Left cardiac atrium (tissue), 4 donors: ENCODE measurements at places on chromosomes 16 and 17. TPM values are rescaled to one million over a fixed set of nuclear protein-coding genes. Genes with fewer than 3 reads are reported as not detected.

DNA sequence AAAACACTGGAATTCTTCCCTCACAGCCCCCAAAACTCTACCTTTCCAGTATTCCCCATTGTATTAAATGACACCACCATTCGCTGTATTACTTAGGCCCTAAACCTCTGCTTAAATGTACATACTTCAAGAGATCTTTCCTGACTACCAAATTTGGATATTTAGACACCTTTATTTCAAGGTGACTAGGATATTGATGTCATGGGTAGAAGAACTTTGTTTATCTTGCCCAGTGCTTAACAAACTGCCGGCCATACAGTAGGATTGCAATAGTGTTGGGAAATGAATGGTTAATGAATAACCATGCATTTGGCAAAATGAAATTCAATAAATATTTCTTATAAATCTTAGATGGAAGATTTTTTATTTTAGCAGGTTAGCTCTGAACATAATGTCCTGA lies 86.2 kb upstream of the CA10 start:
- DNase-seq = no peak

GRCh38 chr16:50261160-50261706 lies 5.1 kb upstream of the ADCY7 start:
- no peak for DNase-seq

GRCh38 chr16:68270353-68270752 lies 6.0 kb downstream of the SLC7A6 start:
- no peak for DNase-seq

GRCh38 chr16:361872-362701 lies 8.3 kb downstream of the MRPL28 start:
- peak; percentile 77 for DNase-seq

GRCh38 chr17:40062329-40063186 lies at the start of gene THRA:
THRA (plus strand) TSS chr17:40062965; CDS start chr17:40074489, 11,524 bp downstream.
- peak; percentile 75 for DNase-seq

DNA sequence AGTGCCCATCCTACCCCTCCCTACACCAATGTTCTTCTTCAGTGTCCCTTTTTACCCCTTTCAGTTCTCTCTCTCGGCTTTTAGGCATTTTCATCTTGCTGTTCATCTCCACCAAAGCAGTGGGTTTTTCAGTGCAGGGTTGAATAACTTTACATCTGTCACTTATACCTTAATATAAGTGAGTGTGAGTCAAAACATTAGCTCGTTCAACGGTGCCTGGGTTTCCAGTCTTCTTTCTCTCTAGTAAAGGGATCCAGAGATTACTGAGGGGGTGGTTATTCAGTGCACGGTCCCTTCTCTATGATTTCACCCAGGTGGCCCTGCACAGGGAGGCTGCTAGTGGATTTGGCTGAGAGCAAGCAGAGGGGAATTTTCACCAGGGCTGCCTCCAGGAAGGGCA lies 210.6 kb upstream of the CDH5 start:
- no peak for DNase-seq

DNA sequence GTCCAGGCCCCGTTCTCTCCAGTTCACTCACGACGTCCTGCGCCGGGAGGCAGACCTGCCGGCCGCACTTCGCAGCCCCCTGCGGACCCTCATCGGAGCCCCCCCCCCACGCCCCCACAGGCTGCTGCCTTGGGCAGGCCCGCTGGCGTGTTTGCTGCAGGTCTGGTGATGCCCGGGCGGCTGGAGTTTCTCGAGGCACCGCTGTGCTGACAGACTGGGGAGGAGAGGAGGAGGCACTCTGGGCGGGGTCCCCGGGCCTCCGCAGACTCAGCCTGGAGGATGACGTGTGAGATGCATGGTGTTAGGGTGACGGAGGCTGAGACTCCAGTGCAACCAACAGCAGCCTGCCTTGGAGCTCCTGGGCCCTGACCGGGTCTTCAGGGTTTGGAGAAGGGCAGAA lies 24.1 kb downstream of the BAIAP2 start:
- no peak for DNase-seq

DNA sequence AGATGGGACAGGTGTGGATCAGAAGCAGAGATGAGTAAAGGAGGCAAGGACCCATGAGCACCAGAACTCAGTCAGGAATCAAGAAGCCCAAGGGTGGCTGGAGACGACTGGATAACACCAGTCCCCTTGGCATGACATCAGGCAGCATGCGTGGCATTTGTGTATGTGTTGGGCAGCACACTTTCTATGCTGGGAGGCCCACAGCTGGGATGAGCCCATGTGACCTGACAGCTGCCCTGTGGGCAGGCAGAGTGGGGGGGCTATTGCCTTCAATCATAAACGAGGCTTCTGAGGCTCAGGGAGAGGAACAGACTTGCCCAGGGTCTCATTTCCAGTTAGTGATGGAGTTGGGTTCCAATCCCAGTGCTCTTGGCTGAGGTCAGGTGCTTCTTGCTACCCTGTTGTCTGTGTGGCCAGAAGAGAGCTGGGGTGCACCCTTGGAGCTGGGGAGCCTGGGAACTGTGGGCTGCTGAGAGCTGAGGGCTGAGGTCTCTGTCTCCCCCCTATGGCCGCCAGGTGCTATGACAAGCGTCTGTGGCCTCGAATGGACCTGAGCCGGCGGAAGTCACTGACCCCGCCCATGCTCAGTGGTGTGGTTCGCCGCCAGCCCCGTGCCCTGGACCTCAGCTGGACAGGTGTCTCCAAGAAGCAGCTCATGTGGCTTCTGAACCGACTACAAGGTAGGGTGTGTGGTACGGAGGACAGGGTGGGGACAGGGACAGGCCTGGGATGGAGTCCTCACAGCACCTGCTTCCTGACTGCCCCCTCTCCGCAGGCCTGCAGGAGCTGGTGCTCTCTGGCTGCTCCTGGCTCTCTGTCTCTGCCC lies 7.1 kb upstream of the ORAI3 start:
- DNase-seq = peak; percentile 80

- no peak for DNase-seq
Measured at GRCh38 chr16:11585460-11586377, 1.0 kb downstream of the LITAF start.

GRCh38 chr17:40886090-40886489 lies 1.0 kb upstream of the KRT20 start:
- DNase-seq = no peak

- peak; percentile 75 for DNase-seq
Measured at GRCh38 chr17:77451894-77452852, 311.4 kb downstream of the SEC14L1 start.

- DNase-seq = no peak
Measured at GRCh38 chr16:49910541-49911071, 54.7 kb upstream of the ZNF423 start.

Gene ATP2C2
- total RNA-seq = not detected

GRCh38 chr16:50599494-50599893 lies 51.3 kb downstream of the NKD1 start:
- no peak for DNase-seq

GRCh38 chr17:76384222-76384986 lies at the start of gene SPHK1:
SPHK1 (plus strand) TSS chr17:76384609; CDS start chr17:76385645, 1,036 bp downstream.
- peak; percentile 84 for DNase-seq

Gene CACNA1H
- 6.0 TPM for total RNA-seq

- no peak for DNase-seq
Measured at GRCh38 chr17:16931318-16932060, 40.4 kb downstream of the TNFRSF13B start.

Gene NACA2
- total RNA-seq = not detected

DNA sequence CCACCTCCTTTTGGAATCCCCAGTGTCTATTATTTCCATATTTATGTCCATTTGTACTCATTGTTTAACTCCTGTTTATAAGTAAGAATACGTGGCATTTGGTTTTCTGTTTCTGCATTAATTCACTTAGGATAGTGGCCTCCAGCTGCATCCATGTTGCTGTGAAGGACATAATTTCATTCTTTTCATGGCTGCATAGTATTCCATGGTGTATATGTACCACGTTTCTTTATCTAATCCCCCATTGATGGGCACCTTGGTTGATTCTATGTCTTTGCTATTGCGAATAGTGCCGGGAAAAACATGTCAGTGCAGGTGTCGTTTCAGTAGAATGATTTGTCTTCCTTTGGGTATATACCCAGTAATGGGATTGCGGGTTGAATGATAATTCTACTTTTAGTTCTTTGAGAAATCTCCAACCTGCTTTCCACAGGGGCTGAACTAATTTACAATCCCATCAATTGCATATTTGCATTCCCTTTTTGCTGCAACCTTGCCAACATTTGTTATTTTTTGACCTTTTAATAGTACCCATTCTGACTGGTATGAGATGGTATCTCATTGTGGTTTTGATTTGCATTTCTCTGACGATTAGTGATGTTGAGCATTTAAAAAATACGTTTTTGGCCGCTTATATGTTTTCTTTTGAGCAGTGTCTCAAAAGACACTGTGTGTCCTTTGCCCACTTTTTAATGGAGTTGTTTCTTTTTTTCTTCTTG lies 373.2 kb upstream of the TNRC6C start:
- no peak for DNase-seq
